ENCODE measurements at places on chromosomes 4 and X.

GRCh38 chr4:168882650-168883233 is 127.3 kb downstream of the CBR4 start:
- DNase-seq = peak; percentile 59

DNA sequence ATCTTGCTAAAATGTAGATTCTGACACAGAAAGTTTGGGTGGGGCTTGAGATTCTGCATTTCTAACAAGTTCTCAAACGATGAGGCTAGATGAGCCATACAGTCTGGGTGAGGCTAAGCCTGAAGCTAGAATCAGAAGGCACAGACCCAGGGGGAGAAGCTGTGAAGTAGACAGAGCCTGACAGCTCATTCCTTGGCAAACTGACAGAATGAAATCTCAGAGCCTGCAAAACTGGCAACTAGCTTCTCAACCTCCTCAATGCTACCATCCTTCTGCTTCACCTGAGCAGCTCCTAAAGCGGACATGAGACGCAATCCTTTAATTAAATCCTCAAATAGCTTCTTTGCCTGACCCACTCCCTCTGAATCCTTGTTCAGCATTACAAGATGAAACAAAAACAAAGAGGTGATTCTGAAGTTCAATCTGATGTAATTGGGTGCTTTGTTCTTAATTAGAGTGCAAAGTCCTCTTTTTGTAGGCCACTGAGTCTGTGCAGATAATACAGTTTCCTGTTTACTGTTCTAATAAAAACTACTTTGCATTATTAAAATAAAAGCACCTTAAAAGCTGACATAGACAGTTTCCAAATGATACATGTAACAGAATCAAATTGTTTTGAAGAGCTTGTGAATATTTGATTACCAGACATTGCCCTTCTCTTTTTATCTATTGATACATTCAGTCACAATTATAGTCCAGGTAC is 71.0 kb upstream of the BMP2K start:
- DNase-seq = peak; percentile 62

DNA sequence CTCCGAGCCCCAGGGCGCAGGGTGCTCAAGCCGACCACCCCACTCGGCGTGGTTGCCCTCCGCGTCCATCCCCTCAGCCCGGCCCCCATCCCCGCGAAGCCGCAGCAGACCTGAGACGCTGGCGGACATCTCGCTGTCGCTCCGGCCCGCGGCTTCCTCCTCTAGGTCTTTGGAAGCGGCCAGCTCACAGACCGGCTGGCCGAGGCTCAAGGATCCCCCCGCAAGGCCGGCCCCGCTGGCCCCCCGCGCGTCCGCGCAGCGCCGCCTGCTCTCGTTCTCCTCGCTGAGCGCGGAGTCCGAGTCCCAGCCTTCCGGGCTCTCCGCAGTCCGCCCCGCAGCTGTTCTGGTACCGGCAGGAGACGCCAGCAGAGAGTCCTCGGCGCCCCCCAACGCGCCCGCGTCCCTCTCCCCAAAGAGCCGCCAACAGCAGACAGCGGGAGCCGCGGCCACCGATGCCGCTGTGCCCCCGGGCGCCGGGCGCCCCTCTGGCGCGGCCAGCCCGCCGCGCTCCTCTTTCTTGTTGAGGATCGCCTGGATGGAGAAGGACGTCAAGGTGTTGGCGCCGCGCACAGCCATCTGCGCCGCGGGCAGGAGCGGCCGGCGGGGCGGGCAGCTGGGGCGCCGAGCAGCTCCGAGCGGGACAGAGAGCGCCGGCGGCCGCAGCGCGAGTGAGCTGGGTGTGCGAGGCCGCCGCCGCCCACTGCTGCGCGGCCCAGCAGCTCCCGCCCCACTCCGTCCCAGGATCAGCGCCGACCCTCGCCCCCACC is at the start of gene NKX3-2:
NKX3-2 (minus strand) TSS at position 670 of the 767 bp plus-strand sequence; CDS start at position 576, 94 bp downstream.
- peak; percentile 51 for DNase-seq

DNA sequence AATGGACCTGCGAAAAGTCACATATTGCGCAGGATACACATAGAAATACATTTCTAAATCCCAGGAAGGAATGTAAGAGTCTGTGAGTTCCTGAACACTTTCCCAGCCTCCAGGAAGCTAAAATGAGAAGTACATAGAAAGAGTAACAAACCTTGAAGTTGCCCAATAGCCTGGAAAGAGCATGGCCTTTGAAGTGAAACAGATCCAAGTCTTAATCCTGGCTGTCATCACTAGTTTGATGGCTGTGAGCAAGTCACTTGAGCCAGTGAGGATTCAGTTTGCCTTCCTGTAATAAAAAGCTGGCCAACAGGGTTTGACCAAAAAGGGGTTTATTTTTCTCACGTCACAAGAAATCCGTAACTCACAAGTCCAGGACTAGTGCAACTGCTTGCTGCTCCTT is 69.8 kb downstream of the ARHGEF38 start:
- DNase-seq = peak; percentile 5

DNA sequence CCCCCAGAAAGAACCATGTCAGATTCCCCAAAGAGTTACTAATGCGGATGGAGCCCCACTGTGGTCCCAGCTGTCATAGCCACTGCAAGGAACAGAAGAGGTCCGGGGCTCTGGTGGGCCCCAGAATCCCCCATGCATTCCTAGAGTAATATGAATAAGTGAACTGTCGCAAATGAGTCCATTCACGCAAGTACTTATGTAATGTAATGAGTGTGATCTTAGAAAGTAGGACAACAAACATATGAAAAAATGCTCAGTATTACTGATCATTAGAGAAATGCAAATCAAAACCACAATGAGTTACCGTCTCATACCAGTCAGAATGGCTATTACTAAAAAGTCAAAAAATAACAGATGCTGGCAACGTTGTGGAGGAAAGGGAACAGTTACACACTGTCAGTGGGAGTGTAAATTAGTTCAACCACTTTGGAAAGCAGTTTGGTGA is 141.5 kb upstream of the RBPJ start:
- DNase-seq = no peak

DNA sequence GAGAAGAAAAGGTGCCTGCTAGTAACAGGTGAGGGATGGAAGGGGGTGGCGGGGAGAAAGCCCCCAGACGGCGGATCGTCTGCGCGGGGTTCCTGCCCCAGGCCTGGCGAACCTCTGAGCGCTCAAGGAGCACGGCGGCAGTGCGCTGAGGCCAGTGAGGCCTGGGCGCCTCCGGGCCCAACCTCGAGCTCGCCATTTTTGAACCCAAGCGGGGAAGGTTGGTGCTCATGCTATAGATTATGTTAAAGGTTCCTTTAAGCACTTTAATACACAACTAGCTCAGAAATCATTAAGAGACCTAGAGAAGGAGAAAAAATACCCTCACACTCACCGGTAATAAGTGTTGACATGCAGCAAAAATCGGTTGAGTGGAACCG is 7.9 kb downstream of the PITX2 start:
- DNase-seq = no peak

DNA sequence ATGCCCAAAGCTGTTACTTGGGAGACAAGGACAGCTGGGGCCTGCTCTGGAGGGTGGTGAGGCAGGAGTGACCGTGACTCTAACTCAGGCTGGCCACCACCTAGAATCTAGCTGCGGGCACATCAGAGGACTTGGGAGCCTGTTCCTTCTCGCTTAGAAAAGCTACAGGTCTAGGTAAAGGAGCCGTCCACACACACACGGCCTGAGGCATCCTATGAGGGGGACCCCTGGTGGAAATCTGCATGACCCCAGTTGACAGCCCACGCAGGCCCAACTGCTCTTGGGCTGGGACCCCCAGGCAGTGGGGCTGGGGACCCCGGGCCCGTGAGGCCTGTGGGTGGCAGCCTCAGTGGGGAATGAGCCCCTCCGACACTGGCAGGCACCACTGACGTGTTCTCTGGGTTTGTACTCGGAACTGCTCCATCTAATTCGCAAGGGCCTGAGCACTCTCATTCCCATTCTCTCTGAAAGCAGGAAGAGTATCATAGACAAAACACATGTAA is 75.6 kb downstream of the ACOX3 start:
- no peak for DNase-seq

DNA sequence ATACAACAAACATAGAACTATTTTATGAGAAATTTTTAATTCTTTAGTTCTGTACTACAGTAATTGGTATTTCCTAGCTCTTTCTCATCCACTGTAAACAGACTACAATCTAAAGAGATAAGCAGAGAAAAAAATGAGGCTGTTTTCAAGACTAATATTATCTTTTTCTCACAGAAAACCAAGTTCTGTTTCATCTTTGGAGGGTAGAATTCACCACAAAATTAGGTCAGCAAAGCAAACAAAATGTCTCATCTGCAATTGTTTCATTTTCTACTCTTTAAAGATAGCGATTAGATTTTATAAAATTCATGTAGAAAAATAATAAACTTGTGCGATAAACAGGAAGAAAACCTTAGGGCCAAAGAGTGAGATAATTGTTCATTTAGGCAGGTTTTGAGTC is 10.8 kb downstream of the APOO start:
- no peak for DNase-seq

GRCh38 chrX:46408553-46409407 is 136.4 kb downstream of the ZNF674 start:
- peak; percentile 91 for DNase-seq

- DNase-seq = no peak
Measured at GRCh38 chr4:71487344-71487920, 148.6 kb downstream of the SLC4A4 start.

DNA sequence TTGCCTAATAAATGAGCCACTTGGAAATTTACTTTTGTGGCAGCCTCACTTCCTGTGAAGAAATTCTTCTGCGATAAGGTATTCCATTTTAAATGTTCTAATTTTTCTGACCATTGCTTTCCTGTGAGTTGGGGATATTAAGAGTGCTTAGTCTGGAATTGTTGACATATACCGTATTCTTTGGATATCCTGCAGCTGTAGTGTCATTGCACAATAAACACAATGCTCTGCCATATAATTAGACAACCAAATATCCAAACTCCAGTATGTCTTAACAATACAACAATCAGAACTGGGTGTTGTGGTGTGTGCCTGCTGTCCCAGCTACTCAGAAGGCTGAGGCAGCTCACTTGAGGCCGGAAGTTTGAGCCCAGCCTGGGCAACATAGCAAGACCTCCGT is 99.4 kb downstream of the LUZP4 start:
- no peak for DNase-seq

DNA sequence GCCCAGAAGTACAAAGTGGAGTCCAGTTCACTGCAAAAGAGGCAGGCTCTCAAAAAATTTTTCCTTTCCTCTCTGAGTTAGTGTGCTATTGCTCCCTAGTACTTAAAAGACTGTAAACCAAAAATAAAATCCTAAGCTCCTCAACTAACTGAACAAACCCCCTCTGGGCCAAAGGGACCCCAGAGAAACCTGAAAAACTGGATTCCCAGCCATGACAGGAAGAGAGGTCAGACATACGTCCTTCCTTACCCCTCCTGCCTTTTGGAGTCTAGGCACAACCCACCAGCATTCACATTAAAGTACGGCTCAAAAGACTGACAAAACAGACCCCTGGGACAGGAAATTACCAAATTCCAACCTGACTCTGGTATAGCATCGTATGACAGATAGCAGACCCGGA is 957.9 kb upstream of the PRKX start:
- DNase-seq = no peak

GRCh38 chr4:189592890-189593289 is 347.8 kb upstream of the FRG1 start:
- DNase-seq = no peak

- DNase-seq = peak; percentile 44
Measured at GRCh38 chr4:138669479-138670315, 345.9 kb upstream of the NOCT start.

DNA sequence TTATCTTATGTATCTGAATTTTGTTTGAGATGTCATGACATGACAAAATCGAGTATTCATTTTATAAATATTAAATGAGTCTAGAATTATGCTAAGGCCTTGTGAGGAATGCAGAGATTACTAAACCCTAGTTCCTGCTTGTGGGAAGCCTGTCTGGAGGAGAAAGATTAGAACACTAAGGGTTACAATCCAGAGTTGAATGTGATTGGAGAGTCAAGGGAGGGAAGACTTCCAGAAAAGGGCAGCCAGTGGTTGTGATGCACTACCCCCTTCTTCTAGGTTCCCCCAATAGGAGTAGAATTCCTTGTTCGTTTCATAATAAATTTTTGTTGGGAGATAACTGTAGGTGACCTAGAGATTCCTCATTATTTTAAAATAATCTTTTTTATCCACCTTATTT is 141.1 kb downstream of the AFF1 start:
- DNase-seq = no peak

- no peak for DNase-seq
Measured at GRCh38 chr4:162706051-162706450, 460.6 kb downstream of the NAF1 start.

GRCh38 chrX:2677764-2678163 is 13.3 kb upstream of the CD99 start:
- peak; percentile 98 for DNase-seq

DNA sequence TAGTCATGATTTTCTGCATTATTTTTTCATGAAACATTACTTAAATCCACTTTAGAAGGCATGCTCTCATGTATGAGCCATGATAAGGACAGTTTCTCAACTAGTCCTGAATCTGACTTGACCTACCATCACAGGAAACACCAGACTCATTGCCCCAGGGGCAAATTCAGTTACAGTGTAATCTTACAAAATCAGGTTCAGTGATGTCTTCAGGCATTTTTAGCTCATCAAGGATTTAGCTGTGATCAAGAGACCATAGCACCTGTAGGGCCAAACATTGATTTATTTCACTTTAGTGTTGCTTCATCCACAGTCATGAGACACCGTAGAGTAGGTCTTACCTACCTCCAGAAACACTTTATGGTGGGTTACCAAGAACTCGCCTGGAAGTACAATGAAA is 3.1 kb upstream of the TASL start:
- no peak for DNase-seq

DNA sequence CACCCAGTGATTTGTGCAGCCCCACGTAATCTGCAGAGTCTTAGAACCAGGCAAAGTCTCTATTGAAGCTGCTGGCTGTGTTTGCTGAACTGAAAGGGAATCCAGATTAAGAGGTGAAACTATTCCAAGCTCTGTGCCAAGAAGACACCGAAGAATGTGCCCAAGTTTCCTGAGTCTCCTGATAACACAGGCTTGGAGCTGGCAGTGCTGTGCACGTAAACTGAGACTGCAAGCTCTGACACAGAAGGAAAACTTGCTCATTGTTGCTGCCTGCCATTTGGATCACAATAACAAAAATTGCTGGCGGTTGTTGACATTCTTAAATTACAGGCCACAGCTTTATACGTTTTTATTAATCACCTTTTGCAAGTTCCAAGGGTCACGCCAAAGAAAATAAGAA is 60.2 kb upstream of the VCX3B start:
- no peak for DNase-seq

DNA sequence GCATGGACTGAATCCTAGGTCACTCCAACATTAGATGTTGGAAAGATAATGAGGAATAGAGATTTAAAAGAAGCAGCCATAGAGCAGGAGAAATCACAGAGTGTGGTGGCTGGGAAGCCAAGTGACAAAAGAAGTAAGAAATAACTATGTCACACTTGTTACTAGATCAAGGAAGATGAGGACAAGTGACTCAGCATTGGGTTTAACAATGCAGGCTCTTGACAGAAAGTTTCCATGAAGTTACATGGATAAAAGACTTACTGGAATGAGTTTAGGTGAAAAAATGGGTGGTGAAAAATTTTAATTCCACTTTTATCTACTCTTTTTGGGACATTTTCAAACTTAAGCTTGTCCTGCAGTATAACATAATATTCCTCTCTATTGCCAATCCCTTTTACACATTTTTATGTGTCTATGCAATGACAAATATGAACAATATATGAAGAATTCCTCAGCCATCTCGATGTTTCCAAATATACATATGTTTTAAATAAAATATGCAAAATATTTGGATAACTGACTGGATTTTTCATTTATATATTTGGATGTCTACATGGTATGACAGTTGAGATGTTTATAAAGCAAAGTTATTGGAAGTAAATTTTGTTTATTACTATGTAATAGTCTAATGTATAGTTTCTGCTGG is 462.6 kb downstream of the IL15 start:
- peak; percentile 15 for DNase-seq

- DNase-seq = peak; percentile 19
Measured at GRCh38 chr4:16083241-16084191, at the start of gene PROM1. Gene PROM1, minus strand, starts transcription at chr4:16084023. Its CDS starts 8,117 bp downstream, at chr4:16075906.
